ENCODE measurements at places on chromosomes 13 and 19.

DNA sequence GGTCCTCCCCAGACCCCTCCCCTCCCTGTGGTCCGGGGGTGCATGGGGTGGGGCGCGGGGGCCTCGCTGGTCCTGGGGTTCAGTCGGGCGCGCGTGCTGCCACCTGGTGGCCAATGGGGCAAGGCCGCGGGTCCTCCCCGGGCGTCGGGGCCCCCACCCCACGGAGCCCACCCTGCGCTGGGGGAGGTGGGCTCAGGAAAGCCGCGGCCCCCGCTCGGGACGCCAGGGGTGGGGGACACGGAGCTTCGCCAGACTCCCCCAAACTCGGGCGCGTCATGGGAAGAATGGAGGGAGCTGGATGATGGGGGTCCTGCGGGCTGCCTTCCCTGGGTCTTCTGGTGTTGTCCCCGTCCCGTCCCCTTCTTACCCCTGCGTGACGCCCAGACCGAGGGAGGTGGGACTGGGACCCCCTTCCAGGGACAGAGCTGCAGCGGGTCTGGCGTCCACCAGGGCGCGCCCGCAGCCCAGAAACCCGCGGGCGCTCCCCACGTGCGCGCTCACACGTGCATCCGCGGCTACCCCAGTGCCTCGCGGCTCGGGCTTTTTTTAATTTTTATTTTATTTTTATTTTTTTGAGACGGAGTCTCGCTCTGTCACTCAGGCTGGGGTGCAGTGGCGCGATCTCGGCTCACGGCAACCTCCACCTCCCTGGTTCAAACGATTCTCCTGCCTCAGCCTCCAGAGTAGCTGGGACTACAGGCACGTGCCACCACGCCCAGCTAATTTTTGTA lies 19.8 kb upstream of the TCF3 start:
- DNase-seq = no peak

DNA sequence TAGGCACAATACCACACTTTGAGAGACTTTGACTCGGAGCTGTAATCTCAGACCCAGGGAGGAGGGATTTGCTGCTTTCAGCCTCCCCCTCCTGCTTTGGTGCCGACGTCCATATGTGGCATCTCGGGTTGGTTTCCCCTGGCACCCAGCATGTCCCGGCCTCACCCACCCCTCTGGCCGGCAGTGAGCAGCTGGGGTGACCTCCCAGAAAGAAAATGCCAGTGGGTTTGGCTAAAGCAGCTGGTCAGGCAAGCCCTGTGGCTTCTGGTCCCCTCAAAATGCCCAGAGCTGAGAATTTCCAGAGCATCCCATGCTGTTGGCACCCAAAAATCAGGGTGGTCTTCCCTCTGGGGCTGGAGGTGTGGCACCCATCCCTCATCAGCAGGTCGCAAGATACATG lies 34.1 kb downstream of the INSR start:
- DNase-seq = no peak

- DNase-seq = no peak
These were observed 99.5 kb upstream of the SPATA13 start for GRCh38 chr13:24060993-24061392.

GRCh38 chr13:29500386-29500785 lies 95.1 kb downstream of the SLC7A1 start:
- DNase-seq = no peak

- no peak for DNase-seq
These were observed 320.2 kb downstream of the DLEU7 start for GRCh38 chr13:50523307-50523706.

- no peak for DNase-seq
These were observed 11.3 kb downstream of the KHSRP start for GRCh38 chr19:6413291-6413690.

GRCh38 chr13:46172531-46172991 lies 9.4 kb downstream of the LCP1 start:
- DNase-seq = no peak

- DNase-seq = no peak
These were observed 35.3 kb upstream of the SLC10A2 start for GRCh38 chr13:103101500-103101899.

GRCh38 chr13:53028637-53029203 lies at the start of gene OLFM4:
OLFM4 (plus strand) TSS chr13:53028813; CDS start chr13:53028837, 24 bp downstream.
- DNase-seq = no peak

DNA sequence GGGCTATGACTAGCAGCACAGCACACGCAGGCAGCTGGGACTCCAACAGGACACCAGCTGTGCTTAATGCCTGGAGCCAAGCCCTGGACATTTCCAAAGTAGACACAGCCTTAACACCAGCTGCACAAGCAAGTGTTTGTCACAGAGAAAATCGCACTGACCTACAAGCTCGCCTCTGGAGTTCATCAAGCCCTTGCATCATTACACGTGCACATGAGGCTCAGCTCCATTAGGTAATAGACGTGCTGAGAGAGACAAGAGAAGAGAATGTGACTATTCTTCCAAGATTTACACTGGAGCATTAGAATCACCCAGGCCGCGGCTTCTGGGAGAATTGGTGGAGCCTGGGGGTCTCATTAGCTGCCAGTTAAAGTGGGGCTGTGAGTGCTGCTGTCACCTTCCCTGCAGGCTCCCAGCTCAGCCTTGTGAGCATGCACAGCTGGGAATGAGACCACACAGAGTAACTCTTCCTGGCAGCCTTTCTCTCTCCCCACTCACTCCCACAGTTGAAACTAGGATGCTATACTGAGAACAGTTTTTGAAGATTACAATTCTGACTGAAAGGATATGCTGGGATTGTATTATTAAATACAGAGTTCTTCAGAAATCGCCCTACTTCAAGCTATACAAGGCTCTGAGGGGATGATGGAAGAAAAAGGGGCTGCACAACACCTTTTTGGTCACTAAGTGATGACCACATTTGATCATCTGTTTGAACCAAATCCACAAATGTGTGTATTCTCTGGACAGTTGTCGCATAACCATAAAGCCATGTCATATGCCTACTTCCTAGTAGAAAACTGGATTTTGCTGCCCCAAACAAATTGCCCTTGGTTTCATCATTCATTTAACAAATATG lies 10.5 kb downstream of the STOML3 start:
- peak; percentile 80 for DNase-seq

DNA sequence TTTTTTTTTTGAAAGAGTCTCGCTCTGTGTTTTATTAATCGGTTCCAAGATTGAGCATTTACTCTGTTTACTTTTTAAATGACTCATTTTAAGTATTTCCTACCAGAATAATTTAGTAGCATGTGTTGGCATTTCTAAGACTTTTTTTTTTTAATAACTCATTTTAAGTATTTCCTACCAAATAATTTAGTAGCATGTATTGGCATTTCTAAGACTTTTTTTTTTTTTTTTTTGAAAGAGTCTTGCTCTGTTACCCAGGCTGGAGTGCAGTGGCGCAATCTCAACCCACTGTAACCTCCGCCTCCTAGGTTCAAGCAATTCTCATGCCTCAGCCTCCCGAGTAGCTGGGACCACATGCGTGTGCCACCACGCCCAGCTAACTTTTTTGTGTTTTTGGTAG lies 13.1 kb downstream of the SETDB2 start:
- no peak for DNase-seq

DNA sequence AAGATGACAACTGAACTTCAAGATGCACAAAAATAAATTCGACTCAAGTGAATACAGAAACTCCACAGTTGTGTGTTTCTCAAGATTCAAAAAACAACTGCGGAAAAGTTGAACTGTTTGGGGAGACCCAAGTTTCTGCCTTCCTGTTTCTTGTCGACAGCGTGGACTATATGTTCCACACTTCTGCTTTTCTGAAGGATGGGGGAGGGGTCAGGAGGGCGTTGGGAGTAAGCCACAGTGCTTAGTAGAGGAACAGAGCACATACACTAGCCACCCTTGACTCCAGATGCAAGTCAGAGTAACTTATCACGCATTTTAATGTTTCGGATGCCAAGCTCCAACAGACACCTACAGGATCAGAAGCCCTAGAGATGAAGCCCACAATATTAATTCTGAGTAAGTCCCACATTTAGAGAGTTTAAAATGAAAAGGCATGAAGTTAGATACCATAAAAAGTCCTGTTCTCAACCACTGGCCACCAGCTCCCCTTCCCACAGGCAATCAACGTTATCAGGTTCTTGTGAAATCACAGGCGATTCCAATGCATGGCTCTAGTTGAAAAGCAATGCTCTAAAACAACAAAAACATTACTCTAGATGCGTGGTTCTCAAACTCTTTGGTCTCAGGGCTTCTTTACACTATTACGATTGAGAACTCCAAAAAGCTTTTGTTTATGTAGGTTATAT lies 4.2 kb downstream of the TUBGCP3 start:
- DNase-seq = no peak

DNA sequence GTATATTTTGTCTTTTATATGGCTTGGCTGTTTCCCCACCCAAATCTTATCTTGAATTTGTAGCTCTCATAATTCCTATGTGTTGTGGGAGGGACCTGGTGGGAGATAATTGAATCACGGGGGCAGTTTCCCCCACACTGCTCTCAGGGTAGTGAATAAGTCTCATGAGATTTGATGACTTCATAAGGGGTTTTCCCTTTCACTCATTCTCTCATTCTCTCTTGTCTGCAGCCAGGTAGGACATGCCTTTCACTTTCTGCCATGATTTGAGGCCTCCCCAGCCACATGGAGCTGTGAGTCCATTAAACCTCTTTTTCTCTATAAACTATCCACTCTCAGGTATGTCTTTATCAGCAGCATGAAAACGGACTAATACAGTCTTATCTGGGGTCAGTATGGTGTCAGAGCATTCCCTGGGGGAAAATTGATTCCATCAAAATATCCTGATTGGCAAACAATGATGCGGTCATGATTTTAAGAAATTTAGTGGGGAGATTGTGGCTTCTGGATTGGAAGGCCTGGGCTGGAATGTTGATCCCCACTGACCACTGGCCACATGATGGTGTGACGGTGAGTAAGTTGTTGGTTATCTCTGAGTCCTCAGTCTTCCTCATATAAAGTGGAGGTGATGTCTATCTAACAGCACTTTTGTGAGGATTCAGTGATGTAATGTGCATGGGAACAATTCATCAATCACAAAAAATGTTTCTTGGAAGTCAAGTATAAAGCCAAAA lies 27.5 kb upstream of the ANKRD10 start:
- no peak for DNase-seq

DNA sequence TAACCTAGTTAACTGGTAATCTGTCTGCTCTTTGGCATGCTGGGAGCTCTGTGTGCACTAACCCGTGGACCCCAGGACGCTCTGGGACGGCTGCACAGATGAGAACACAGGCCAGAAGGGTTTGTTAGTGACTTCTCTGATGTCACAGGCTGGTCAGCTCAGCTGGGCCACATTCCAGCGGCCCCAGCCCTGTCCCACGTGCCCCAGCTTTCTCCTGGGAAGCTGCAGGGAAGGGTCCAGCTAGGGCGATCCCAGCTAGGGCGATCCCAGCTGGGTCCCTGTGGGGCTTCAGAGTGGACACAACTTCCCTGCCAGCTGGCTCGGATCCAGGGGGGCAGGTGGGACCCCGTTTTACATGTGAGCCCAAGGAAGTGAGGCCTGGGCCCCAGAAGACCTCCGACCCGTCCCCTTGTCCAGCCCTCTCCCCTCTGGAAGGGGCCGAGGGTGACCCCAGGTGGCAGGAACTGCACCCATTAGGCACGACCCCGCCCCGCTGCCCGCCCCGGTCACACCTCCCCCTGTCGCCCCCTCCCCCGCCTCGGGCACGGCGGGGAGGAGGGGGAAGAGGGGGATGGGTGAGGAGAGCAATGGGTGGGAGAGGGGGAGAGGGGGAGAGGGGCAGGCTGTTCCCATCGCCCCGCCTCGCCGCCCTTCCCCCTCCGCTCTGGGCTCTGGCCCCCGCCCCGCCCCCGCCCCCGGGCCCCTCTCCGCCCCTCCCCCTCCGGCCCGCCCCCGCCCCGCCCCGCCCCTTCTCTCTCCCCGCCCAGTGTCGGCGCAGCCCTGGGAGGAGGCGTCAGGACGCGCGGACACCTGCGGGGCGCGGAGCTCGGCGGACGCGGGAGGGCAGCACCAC lies 75.2 kb upstream of the MCF2L start:
- peak; percentile 83 for DNase-seq

- DNase-seq = no peak
These were observed 209.6 kb downstream of the ATP8A2 start for GRCh38 chr13:25581351-25581750.

Data from NCI-H1930 (cell line).